Nephron progenitor cell (in vitro differentiated cells): ENCODE measurements at places on chromosomes 2 and 18.

DNA sequence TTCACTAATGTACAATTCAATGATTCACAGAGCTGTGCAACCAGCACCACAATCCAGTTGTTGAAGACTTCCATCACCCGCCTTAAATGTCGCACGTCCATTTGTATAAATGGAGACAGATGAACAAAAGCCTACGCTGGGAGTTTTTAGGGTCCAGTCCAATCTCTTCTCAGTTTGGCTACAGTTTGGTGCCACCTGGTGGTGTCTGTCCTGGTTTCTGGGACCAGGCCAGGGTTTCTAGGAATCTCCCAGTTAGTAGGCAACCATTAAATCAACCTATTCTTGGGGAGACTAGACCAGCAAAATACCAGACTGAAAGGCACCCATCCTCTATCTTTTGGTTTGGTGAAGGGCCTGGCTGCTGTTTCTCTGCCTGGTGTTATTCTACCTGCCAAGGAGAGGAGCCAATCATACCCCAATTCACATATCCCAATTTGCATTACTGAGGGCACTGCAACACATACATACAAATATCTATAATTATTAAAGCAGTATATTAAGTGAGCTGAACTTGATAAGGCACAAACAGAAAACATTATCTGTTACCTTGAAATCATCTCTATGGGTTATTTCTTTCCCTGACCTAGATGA, 3.2 kb upstream of the DDX1 start:
- DNase-seq: peak; percentile 77

- no peak for DNase-seq
Measured at GRCh38 chr18:43054815-43055519, 60.5 kb downstream of the RIT2 start.

DNA sequence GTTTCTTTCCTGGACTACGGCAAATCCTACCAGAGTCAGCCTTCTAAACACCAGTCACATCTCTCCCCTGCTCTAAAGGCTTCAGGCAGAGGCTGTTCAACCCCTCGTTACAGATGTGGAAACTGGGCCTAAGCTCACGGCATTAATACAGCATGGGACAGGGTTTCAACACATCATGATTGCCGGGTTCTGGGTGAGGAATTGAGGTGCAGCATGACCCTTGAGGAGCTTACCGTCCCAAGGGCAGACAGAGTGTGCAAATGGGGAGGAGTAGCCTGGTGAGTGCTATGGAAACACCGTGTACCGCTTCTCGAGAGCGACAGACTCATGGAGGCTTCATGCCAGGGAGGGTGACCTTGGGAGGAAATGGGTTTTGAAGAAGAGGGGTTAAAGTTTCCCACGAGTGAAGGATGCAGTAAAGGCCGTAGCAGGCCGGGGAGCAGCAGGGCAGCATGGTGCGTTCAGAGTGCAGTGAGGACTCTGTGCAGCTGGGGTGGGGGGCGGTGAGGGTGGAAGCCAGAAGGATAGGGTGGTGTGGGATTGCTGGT, 51.1 kb downstream of the TGOLN2 start:
- DNase-seq: no peak

DNA sequence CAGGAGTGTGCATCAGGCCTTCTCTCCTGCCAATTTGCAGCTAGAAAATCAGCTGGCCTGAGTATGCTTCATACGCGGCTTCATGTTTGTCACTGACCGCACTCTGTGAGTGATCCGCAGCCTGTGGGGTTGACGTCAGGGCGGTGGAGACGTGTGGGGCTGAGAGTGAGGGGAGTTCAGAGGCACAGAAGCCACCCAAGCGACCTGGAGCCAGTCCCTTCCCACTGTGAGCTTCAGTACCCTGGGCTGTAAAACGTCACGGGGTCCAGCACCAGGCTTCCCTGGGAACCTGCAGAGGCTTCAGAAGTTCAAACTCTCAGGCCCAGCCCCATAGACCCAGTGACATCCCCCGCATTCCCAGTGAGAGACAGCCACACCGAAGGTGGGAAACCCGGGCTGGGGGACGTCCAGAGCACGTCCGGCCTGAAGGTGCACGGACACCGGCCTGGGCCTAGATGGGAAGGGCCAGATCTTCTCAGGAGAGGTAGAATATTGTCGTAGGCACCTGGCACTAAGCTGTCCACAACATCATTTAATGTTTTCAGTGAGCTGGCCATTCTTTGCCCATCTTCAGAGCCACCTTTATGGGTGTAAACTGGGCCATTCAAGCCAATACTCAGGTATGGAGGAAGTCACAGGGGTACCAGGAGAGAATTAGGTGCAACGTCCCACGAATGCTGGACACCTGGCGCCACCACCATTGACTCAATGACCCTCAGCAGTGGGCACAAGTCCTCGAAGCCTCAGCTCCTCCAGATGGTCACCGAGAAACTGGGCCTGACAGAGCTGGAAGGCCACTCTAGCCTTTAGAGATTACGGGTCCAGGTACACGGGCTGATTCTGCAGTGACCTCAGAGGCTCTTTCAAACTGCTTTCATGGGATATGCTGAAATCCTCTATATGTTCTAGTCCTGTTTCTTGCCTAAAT, 235.6 kb upstream of the MYT1L start:
- DNase-seq: no peak

- no peak for DNase-seq
Measured at GRCh38 chr2:116109471-116109870, 1667.0 kb downstream of the DPP10 start.

DNA sequence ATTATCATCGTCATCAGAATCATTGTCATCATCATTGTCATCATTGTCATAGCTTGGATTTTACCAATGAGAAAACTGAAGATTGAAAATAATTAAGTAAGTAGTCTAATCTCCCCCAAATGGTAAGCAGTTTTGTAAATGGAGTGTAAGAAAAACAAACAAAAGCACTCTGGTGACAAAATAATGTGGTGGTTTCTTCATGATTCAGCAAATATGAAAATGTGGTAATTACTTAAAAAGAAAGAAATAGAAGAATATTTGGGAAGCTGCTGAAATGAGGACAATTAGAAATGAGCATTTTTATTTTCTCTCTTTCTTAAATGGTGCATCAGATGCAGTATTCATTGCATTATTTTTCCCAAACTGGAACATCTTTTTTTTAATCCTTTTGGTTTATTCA, 514.4 kb downstream of the DCDC2C start:
- no peak for DNase-seq

- DNase-seq: no peak
Measured at GRCh38 chr2:236173729-236174607, 5.8 kb upstream of the GBX2 start.

DNA sequence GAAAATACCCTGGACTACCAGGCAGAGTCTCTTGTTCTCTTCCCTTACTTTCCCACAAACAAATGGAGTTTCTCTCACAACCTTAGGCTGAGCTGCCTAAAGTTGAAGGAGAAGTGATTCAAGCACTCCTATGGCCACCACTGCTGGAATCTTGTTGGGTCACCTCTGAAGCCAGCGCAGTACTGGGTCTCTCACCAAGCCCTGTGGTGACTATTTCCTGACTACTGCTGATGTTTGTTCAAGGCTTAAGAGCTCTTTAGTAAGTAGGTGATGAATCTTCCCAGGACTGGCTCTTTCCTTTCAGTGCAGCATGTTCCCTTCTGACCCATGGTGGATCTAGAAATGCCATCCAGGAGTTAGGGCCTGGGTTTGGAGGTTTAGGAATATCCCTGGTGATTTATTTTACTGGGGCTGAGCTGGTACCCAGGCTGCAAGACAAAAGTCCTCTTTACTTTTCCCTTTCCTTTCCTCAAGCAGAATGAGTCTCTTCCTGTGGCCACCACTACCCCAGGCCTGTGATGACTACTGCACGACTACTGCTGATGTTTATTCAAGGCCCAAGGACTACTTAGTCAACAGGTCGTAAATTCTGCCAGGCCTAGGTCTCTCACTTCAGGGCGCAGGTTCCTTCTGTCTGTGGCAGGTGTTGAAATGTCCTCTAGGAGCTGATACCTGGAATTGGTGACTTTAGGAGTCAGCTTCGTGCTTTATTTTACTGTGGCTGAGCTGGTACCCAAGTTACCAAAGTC, 121.8 kb downstream of the SLC4A10 start:
- no peak for DNase-seq

GRCh38 chr2:122414902-122415301, 659.5 kb downstream of the TSN start:
- DNase-seq: no peak

DNA sequence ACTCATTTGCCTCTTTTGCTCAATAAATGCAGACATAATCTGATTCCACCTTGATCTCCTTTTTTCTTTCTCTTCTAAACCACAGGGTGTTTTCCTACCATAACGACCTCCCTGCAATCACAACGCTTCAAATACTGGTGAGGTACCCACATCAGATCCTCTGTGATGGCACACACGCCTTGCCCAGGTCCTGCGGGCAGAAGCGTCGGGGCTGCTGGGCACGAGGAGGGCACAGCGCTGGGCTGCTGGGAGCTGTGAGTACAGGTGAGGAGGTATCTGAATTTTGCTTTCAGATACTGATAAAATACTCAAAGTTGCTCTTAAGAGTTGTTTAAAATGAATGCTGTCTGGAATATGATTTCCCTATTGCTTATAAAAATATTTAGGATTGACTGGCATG, 186.1 kb upstream of the PXDN start:
- no peak for DNase-seq

DNA sequence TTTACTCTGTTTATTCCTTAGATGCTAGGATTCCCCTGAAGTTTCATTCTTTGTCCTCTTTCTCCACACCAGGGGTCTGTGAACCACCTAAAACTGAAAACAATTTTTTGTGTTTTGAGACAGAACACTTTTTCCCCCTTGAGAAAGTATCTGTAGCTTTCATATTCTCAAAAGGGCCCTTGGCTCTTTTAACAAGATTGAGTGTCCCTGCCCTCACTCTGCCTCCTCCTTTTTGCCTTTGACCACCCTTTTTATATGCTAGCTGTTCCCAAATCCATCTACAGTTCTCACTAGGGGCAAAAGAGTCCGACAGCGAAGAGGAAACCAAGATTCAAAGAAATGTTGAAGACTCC, 883 bp upstream of the EHBP1 start:
- no peak for DNase-seq

- no peak for DNase-seq
Measured at GRCh38 chr2:178084273-178084672, 11.7 kb upstream of the PDE11A start.

- no peak for DNase-seq
Measured at GRCh38 chr18:59386909-59387686, 28.0 kb upstream of the LMAN1 start.

DNA sequence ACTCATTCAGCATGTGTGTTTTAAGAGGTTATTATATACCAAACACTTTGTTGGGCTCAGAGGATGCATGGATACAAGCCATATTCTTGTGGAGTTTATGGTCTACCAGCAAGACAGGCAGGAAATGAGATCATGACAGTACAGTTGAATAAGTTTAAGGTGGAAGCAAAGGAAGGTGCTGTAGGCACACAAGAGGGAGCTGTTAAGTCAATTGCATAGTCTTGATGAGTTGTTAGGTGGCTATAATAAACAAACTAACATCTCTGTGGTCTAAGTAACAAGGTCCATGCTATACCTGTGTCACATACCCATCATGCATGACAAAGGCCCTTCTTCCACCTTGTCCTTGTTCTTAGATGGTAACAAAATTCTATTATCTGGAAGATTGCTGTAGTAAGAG, 538.3 kb downstream of the CNTNAP5 start:
- no peak for DNase-seq

DNA sequence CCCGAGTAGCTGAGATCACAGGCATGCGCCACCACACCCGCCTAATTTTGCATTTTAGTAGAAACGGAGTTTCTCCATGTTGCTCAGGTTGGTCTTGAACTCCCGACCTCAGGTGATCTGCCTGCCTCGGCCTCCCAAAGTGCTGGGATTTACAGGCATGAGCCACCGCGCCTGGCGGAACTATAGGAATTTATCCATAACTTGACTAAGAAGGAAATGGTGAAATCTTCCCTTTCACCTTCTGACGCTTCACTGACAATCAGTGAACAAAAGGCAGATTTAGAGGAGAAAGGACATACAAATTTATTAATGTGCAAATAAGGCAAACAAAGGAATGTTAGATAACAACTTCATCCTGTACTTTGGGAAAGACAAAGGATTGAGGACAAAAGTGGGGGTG, 15.4 kb upstream of the GULP1 start:
- no peak for DNase-seq

DNA sequence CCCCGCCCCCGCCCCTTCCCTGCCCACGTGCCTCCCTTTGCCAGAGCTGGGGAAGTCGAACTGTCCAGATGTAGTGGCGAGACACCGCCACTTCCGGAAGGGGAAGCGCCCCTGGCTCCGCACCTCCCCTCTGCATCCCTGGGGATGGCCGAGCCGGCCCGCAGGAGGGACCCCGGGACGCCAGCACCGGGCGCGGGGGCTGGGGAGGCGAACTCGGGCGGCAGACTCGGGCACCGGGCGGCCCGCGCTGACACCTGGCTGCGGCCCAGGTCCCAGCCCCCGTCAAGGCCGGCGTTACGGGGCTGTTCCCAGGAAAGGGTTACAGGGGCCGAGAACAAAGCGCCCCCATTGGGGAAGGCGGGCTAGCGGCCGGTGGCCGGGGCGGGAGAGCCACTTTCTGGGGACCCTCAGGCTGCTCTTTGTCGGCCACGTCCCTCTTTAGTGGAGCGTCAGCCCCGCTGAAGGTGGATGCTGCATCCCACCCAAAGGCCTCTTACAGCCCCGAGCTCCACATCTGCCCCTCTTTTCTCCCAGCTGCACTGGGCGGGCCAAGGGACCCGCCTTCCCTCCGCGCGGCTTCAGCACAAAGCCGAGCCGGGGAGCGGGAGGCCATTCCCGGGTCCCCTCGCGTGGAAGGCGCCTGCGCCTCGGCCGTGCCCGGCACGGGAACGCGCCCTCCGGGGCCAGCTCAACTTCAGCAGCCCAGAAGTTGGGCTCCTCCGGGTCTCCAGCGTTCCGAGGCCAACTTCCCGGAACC, 1.3 kb downstream of the SDC1 start:
- peak; percentile 57 for DNase-seq

DNA sequence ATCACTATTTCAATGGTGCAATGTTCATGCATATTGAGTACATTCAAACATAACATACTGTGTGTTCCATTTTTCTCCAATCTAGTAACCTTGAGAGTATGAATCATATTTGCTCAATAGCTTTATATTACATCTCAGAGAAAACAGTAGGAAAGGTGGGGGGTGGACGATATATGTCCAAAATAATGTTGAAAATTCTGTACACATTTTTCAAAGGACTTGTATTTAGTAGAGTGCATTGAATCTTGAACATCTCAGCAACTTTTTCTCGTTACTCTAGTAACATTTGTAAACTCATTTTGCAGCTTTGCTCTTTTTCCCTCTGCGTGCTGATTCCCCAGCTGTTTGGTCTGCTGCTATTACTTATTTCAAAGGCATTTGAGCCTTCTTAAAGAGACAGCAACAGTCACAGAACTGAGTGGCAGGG, 1487.0 kb downstream of the LRP1B start:
- no peak for DNase-seq

DNA sequence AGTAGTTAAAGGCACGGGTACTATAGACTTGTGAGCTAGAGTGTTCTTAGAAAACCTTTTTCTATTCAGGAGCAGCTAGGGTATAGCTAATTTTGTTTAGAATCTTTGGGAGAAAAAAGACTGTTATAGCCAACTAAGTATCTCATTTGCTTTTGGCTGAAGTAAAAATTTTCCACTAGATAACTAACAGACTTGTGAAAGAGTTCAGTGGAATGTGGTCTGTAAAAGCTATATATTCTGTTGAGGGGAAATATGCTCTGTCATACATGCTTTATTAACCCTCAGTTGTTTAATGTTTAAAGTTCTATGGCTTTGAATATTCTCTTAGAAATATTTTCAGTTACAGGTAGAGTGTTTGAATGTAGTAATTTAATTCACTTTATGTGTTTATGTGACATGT, 49.7 kb downstream of the RIF1 start:
- DNase-seq: no peak
